ENCODE measurements at places on chromosomes 12 and 14.

GRCh38 chr12:50203691-50204090 is 36.5 kb upstream of the CERS5 start:
- no peak for DNase-seq

DNA sequence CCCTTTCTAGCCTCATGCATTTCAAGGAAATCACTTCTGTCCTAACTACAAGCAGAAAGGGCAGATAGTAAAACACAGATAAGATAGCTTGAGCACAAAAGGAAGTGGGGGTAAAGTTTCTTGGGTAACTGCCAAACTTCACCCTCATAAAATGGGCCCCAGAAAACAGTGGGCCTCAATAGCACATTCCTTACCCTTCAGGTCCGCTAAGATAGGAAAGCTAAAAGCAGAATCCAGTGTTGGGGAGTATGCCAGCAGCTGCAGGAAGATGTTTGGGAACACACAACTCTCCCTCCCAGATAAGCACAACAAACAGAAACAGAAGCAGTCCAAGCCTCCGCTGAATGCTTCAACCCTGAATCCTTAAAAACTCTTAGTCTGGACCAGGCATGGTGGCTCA is 110.9 kb upstream of the MGAT4C start:
- DNase-seq: no peak

DNA sequence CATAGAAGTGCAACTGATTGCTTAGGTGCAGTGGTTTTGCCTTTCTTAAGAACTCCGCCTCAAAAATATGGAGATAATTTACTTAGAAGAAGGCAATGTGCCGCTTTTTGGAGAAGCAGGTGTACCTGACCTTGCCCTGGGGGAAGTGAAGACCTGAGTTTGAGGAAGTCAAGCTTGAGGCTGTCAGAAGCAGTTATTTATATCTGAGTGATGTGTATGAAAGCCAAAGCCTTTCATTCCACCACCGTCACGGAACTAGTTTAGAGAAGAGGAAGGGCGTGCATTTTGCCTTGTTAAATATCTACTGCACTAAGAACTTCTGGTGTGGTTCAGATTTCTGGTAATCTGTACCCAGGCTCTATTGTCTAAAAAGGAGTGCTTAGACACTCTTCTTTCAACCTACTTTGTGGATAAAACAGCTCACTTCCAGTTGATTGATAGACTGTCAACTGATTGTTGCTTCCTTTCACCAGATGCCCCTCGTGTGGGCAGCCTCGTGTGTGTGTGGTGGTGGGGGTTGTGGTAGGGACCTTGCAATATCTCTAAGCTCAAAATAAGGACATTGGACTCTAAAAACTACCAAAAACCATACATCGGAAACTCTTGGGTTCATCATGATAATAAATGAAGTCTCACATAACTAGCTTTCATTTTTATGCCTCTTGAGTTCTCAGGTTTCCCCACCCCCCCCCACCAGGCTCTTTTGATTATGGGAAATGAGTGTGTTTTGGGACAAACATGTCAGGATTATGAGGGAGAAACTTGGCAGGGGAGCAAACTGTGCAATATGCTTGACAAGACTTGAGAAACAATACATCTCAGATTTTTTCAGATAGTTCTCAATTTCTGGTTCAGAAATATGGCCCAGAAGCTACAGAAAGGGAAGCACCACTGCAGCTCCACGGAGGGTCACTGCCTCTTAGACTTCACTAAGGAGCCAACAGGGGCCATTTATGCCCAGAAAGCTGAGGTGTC is 78.6 kb downstream of the ARF6 start:
- no peak for DNase-seq

DNA sequence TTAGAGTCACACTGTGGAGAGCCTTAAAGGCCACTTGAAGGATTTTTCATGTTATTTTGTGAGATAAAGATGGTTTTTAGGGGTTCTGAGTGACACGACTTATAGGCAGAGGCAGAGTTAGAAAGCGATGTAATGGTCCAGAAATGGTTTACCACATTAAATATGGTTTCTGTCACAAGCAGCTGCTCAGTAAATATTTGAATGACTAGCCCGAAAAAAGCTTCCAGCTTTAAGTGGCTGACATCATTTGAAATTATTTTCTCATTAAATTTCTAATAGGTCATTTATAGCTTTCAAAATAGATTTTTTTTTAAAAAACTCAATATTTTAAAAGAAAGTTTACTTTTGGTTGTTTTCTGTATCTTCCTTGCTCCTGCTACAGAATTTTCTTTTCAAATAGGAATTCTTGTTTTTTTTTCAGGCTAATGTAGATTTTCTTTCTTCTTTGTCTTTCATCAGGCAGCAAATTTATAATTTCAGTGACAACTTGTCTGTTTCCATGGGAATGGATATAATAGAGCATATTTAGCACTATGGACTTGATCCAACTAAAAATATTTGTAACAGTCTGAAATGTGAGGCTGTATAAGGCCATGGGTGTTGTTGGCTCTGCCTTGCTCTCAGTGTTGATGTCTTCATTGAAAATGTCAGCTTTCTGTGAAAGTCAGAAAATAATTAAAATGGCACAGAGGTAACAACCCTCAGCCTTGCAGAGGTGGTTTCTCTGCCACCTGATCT is 700.0 kb downstream of the TMTC2 start:
- no peak for DNase-seq

DNA sequence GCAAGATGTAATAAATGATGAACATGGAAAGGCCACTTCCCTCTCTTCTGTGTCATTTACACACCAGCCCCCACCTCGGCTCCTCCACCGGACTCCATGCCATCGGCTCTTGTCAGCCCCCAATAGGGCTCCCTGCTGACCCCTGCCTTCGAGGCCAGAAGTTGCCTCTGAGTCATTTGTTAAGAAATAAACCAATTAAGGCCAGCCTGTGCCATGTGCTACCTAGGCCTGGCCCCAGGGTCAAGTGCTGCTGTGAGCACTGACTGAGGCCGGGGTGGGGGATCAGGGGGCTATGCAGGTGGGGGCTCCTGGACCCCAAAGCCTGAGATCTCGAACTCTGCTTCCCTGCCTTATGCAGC is 53.2 kb downstream of the TESC start:
- no peak for DNase-seq

- DNase-seq: no peak
Observed at GRCh38 chr12:75874441-75874840, 157.1 kb downstream of the PHLDA1 start.

GRCh38 chr12:127145241-127145928 is 1121.6 kb upstream of the TMEM132C start:
- DNase-seq: no peak

- no peak for DNase-seq
Observed at GRCh38 chr14:68076451-68076850, 256.9 kb downstream of the RAD51B start.

- no peak for DNase-seq
Observed at GRCh38 chr14:49036984-49037516, 549.1 kb downstream of the RPS29 start.

- no peak for DNase-seq
Observed at GRCh38 chr12:105386431-105386830, 55.9 kb downstream of the C12orf75 start.

- no peak for DNase-seq
Observed at GRCh38 chr12:50555471-50555885, 50.7 kb downstream of the DIP2B start.

DNA sequence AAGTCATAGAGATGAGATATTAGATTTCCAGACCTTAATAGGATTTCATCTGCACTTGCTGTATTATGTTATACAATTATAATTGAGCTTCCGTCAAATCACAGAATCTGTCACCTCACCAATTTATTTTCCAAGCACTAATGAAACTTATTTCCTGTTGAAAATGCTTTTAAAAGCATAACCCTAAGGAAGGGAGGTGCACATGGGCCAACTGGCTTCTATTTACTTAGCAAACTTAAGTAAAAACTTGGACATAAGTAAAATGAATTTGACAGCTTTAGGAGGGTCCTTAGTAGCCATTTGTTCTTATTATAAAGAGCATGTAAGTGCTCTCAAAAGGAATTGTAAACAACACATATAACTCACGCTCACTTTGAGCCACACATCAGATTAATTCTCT is 462.2 kb upstream of the TMPO start:
- no peak for DNase-seq

- DNase-seq: no peak
Observed at GRCh38 chr14:50039734-50040400, 76.5 kb downstream of the VCPKMT start.

DNA sequence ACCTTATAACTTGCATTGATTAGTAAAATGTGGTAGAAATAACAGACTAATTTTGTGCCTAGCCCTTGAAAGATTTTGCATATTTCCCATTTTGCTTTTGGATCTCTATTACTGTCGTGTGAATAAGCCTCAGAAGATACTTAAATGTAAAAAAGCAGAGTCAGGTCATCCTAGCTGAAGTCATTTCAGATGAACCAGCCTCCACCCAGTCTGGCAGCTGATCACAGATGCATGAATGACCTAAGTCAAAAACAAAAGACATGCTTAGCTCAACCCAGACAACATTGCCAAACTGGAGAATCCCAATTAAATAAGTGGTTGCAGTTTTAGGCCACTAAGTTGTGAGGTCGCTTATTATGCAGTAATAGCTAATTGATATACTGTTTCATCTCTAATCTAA is 349.9 kb downstream of the C12orf50 start:
- no peak for DNase-seq

GRCh38 chr14:65916055-65916454 is 503.5 kb downstream of the FUT8 start:
- DNase-seq: no peak

DNA sequence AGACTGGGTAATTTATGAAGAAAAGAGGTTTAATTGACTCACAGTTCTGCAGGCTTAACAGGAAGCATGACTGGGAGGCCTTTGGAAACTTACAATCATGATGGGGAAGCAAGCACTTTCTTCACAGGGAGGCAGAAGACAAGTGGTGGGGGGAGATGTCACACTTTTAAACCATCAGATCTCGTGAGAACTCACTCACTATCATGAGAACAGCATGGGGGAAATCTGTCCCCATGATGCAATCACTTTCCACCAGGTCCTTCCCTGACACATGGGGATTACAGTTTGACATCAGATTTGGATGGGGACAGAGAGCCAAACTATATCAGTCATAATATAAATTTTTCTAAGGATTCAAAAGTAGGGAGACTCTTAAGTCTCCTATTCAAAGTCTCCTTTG is 46.0 kb downstream of the SPIC start:
- no peak for DNase-seq

DNA sequence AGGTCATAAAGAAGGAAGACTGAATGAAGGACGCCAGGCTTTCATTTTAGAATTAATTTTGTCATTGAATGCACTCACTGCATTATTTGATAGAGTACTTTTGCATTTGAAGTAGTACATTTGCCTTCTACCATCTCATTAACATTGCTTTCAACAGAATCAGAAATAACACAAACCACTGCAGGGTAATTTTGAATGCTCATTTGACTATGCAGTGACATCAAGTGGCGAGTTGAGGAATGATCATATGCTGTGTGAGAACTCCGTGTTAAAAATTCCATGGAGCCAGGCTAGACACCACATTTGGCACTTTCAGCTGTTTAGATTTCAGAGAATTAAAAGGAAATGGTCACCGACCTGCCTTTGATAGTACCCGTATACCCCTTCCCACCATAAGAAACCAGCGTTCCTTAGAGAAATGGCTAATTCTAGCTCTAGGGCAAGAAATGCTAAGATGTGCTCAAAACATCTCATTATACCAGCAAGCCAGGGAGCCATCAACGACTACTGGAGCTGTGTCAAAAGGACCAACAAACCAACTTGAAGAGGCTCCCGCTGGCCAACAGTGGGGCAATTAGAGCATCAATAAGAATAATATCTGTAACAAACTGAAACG is 16.5 kb downstream of the HEBP1 start:
- no peak for DNase-seq

GRCh38 chr12:97466000-97466399 is 3.4 kb downstream of the RMST start:
- DNase-seq: no peak

- peak; percentile 42 for DNase-seq
Observed at GRCh38 chr14:33848706-33849454, 102.0 kb downstream of the EGLN3 start.

- peak; percentile 51 for DNase-seq
Observed at GRCh38 chr12:106247674-106248311, at the start of gene CKAP4. Gene CKAP4 (minus strand): TSS chr12:106248020. CDS start chr12:106247851, 169 bp downstream.

DNA sequence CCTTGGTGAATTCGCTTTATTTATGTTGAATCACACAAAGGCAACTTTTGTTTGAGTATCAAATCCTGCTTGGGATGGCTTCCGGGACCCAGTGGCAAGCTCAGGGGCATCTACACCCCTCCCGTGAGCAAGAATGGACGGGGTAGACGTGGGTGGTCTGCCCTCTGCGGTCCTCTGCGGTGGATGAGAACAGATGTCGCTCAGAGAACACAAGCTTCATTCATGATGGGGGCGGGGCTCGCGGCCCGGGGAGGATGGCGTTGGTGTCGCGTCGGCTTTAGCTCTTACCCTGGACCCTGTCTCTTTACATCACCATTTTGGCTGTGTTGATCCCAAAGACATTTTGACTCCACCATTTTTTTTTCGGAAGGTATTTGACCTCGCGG is 158.5 kb upstream of the RTL1 start:
- no peak for DNase-seq

DNA sequence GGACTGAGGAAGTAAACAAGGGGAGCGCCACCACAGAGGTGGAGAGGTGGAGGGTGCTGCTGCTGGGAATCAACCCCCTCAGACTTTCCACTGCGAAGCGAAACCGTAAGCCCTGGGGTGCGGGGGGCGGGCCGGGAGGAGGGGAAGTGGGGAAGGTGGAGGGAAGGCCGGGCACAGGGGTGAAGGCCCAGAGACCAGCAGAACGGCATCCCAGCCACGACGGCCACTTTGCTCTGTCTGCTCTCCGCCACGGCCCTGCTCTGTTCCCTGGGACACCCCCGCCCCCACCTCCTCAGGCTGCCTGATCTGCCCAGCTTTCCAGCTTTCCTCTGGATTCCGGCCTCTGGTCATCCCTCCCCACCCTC is at the start of gene LAG3:
Gene LAG3 (plus strand): TSS at position 190 of the 365 bp plus-strand sequence. CDS start 333 bp downstream, outside the sequence.
- no peak for DNase-seq

DNA sequence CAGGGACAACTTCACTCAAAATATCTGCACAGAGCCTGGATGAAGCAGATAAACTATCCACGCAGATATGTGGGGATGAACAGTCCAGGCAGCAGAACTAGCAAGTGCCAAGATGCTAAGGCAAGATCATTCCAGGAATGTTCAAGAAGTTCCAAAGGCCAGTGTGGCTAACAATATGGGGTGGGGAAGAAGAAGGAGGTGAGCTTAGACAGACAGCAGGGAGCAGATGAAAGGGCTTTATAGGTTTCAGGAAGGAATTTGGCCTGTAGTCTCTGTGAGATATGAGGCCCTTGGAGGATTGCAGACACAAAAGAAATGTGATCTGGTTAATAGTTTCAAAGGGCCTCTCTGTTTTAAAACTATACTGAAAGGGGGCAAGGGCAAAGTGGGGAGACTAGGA is 63.5 kb upstream of the PPM1H start:
- DNase-seq: no peak
